Activated naive CD4-positive, alpha-beta T cell treated with anti-CD3 and anti-CD28 coated beads, Interleukin-2, amount 50 U/mL, for 16 hours (primary cell): ENCODE measurements at places on chromosomes 13 and 19.
A peak's percentile ranks its signal among the peaks of the same experiment; 100 is the strongest.

DNA sequence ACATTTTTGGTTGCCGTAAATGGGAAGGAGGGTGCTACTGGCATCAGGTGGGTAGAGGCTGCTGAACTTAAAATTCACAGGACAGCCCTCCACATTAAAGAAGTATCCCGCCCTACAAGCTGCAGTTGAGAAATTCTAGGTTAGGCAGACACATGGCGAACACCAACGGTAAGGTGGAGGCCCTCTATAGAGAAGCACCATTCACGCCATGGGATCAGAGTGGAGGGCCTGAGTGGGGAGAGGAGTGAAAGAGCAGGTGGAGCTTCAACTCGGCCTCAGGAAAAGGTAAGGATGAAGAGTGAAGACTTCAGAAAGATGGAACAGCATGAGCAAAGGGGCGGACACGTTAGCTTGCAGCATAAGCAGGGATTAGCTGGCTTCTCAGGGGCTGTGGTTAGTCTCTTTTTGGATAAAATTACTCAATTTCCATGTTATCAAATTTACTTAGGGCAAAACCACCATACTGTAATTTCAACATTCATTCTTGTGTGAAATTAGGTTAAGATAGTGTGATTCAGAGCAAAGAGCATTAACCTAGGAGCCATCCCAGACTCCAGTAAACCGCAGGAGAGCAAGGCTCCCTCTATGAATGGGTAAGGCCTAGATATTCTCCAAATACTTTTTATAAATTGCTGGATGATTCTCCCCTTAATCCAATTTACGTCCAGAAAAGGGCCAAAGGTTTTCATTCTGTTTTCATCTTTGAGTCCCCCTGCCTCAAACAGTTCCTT, 1.2 kb downstream of the EEF1AKMT1 start:
- DNase-seq = no peak

DNA sequence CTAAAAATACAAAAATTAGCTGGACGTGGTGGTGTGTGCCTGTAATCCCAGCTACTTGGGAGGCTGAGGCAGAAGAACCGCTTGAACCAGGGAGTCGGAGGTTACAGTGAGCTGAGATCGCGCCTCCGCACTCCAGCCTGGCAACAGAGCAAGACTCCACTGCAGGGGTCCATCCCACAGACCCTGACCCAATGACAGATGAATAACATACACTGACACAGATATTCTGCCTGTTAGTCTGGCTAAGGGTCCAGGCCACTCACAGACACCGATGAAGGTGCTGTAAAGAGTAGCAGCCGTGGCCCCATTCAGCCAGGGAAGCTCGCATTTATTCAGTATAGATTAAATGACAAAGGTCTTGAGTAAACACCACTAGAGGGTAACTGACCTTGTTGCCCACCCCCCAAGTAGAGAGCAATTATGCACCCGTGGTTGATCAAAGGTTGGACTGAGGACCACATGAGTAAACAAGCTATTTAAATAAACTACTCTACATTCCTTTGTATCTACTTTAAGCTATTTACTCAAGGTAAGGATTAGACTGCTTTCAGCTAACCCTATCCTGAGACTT, 8.5 kb upstream of the CRYL1 start:
- no peak for DNase-seq

GRCh38 chr13:93646245-93646644, 419.6 kb downstream of the GPC6 start:
- DNase-seq = no peak

GRCh38 chr19:50896591-50897190, 14.5 kb downstream of the KLK4 start:
- DNase-seq = no peak

DNA sequence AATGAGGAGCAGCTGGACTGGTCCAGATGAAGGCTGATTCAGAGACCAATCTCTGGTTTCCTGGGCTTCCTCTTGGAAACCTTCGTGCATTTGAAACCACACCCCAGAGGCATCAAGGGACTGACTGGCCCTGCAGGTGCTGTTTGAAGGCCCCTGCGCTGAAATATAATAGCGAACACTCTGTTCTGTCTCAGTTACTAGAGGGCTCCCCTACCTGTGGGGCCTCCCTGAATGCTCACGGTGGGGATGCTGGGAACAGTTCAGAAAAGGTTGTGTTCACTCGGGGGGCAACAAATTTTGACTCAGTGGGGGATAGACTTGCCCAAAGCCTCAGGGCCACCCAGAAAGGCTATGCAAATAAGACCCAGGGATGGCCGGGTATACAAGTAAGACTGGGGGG, 6.4 kb downstream of the CCDC8 start:
- DNase-seq = no peak

DNA sequence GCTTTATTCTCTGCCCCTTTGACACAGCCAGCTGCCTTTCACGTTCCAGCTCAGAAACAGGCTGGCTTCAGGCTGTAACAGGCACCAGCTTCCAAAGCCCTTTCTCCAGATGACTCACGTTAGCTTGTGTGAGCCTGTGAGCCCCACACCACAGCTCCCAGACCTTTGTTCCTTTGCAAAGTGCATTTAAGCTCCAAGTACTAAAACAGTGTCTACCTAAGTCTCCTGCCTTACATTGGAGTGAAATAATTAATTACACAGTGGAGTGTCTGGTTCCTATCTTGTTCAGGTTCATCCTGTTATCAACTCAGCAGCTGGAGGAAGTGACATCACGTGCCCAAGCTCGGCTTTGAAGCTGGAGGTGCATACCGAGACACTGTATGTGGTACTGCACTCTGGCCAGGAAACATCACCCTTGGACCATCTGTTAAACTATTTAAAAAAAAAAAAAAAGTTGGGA, 475.8 kb downstream of the FOXO1 start:
- peak; percentile 59 for DNase-seq

DNA sequence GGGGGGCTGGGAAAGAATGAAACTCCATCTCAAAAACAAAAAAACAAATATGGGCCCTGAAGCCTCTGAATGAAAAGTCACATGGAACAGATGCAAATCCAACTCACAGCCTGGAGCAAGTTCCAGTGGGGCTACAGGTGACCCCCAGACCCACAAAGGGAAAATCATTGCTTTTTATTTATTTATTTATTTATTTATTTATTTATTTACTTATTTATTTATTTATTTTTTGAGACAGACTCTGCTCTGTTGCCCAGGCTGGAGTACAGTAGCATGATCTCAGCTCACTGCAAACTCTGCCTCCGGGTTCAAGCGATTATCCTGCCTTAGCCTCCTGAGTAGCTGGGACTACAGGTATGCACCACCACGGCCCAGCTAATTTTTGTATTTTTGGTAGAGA, 13.3 kb upstream of the CCL25 start:
- no peak for DNase-seq

- DNase-seq = no peak
Observed at GRCh38 chr19:53013621-53014020, at the start of gene ERVV-1. ERVV-1 (plus strand) TSS chr19:53013921; CDS start chr19:53014091, 170 bp downstream.
